ENCODE measurements at places on chromosomes 7 and 10. TPM values are rescaled to one million over a fixed set of nuclear protein-coding genes. Genes with fewer than 3 reads are reported as not detected.

- DNase-seq: no peak
These were observed 1.7 kb upstream of the MCU start for GRCh38 chr10:72690071-72690755.

GRCh38 chr7:35967366-35968139, 166.7 kb downstream of the SEPTIN7 start:
- no peak for DNase-seq

DNA sequence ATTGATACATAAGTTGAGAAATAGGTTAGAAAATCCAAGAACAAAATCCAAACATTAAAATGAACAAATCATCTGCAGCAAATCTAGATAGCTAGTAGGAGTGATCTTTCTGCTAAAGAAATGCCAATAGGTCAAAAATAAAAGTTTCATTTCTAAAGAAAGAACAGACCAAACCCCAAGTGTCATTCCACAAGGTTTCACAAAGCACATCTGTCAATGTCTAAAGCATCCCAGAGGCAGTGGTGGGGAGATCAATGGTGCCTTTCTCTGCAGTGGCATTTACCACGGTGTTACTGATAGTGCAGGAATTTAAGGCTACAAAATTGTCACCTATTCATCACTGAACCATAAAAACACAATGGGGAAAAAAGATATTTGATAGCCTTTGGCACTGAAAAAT, 147.9 kb downstream of the PARD3 start:
- no peak for DNase-seq

GRCh38 chr7:42832667-42833066, 79.2 kb downstream of the C7orf25 start:
- DNase-seq: no peak

- DNase-seq: no peak
These were observed 224.7 kb upstream of the SH2B2 start for GRCh38 chr7:102061981-102062390.

GRCh38 chr10:43265799-43266721, 805 bp downstream of the RASGEF1A start:
- DNase-seq: no peak

DNA sequence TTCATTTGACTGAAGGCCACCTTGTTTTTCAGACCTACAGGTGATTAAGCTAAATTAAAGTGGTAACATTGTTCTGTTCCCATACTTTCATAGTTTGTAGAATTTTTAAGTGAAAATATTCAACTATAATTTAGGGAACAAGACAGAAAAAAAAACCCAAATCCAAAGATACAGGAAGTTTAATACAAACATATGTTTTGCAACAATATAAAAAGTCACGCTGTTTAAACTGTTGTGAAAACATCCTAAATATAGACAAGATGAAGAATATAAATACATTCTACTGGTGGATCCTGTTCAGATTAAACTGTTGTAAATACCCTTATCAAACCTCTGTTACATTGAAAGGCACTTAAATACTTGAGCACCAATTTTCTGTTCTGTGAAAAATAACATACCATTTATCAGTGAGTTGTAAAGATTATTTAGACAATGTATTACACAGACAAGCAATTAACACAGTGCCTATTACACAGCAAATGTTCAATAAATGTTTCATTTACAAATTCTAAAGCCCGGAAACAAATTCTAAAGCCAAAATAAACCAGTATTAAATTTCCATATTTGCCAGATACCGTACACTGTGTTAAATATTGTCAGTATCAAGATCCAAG, 14.2 kb downstream of the ASZ1 start:
- DNase-seq: no peak

DNA sequence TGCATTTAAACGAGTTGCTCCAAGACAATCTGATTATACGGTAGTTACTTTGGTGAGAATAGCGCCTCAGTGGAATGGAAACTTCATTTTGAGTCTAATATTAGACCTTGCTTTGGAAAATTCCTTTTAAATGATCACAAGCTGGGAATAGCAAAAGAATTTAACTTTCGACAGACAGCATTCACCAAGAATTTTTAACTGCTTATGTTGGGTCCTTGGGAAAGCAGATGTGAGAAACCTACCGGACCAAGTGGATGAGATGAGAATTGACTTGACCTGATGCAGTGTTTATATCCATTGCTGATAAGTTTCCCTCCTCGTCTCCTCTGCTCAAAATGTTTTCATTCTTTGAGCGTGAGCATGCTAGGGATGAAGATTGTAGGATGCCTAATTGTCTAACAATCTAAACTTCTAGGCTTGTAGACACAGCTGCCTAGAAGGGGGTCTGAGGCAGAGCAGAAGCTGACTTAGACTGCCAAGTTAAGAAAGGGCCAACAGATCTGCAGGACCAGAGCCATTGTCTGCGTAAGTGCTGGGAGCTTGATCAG, 126.9 kb downstream of the CNNM2 start:
- no peak for DNase-seq

DNA sequence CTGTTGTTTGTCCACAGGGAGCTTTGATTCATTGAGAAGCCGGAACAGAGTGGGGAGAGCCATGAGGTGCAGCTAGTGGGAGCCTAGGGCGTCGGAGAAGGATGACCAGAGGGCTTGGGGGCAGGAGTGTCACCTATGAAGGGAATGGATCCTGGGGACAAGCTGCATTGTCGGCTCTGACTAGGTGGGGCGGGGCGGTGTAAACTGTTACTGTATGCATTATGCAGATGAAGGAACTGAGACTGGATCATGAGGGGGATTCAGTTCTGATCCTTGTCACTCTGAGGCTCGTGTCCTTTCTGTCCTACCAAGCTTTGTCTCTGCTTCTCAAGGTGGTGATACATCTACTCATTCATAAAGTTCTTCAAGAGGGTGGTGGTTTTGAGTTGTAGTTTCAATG, 39.9 kb upstream of the MMD2 start:
- no peak for DNase-seq

DNA sequence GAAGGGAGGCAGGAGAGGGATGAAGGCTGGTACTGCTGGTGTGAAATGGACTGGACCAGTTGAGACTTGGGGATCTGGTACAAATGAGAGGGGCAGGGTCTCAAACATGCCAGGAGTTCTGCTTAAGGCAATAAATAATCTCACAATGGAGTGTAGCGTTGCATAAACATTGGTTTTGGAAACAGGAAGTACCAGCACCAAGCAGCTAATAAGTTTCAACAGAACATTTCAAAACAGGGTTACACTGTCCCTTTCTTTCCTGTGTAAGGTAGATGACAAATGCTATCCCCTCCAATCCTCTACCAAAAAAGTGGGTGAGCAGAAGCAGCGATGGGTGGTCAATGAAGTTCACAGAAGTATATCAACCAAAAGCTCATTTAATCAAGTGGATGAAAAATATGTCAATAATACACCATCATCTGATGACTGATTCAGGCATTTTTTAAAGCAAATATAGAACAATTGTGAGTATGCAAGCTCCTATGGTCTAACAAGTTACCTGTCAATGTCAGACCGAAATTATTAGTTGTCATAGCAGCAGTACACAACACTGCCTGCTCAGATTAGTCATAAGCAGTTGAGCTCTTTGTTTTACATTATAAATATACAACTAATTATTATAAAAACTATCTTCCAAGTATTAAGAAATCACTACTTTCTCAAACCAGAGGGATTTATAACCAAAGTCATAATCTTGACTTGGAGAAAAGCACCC, 220.0 kb downstream of the FAM107B start:
- DNase-seq: no peak

- no peak for DNase-seq
These were observed 172.1 kb downstream of the CELF2 start for GRCh38 chr10:11189582-11190376.

- DNase-seq: peak; percentile 63
These were observed 148.9 kb downstream of the PARD3 start for GRCh38 chr10:34666008-34666704.

DNA sequence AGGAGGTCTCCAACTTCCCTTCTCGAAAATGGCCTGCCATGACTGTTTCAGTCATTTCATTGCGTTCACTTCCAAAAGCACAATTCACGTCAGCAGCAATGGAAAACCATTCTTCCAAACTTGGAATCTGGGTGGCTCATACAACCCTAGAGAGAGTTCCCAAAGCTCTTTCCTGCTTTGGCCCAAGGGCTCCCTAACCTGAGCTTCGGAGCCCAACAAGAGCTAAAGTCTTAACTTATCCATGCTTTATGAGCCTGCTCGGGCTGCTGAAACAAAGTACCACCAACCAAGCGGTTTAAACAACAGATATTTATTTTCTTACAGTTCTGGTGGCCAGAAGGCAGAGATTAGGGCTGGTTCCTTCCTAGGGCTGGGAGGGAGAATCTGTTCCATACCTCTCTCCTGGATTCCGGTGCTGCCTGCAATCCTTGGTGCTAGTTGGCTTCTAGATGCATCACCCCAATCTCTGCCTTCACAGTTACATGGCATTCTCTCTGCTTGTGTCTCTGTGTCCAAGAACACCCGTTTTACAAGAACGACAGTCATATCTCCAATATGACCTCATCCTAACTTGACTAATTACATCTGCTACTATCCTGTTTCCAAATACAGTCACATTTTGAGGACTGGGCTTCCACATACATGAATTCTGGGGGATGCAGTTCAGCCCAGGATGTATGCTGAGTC, 33.5 kb downstream of the CAMK2B start:
- DNase-seq: no peak

- no peak for DNase-seq
These were observed 278.3 kb downstream of the KCNMA1 start for GRCh38 chr10:77359287-77359691.

- no peak for DNase-seq
These were observed 64.4 kb downstream of the ASB13 start for GRCh38 chr10:5601826-5602495.

DNA sequence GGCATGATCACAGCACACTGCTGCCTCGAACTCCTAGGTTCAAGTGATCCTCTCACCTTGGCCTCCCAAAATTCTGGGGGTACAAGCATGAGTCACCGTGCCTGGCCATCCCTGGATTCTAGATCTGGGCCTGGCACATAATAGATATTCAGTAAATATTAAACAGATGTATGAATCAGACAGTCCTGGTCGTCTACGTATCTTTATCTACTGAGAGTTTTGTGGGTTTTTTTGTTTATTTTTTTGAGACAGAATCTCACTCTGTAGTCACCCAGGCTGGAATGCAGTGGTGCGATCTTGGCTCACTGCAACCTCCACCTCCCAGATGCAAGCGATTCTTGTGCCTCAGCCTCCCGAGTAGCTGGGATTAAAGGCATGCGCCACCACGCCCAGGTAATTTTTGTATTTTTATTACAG, 24.3 kb upstream of the ITGB1 start:
- peak; percentile 89 for DNase-seq

DNA sequence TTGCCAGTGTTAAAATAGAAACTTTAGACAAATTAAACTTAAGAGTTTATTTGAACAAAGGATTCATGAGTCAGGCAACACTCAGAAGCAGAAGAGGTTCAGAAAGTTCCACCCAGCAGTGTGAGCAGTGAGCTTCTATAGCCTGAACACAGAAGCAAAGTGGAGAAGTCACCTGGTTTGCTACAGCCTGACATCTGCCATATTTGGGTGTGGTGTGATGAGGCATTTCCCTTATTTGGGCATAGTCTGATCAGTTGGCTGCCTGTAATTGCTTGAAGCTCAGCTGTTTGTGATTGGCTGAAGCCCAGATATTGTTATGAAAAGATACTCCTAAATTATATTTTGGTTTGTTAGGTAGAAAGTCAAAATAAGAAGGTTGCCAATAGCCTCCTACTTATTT, 39.1 kb downstream of the VWC2 start:
- DNase-seq: no peak

- peak; percentile 97 for DNase-seq
These were observed 8.2 kb upstream of the CLDN4 start for GRCh38 chr7:73822319-73823173.

DNA sequence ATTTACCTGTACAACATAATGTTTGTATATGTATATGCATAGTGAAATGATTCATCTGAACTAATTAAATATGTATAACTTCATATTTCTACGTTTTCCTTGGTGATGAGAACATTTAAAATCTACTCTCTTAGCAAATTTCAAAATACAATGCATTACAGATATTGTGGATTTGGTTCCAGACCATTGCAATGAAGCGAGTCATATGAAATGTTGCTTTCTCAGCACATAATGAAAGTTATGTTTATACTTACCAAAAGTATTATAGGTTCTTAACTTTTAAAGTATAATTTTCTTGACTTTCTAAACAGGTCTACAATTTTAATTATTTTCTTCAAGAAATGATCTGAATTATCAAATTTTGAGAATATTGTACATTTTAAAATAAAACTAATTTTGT, 189.2 kb downstream of the CSTF2T start:
- no peak for DNase-seq

GRCh38 chr7:1779445-1779844, 109.4 kb downstream of the ELFN1 start:
- DNase-seq: no peak

GRCh38 chr7:119472408-119473038, 800.5 kb upstream of the KCND2 start:
- DNase-seq: no peak

DNA sequence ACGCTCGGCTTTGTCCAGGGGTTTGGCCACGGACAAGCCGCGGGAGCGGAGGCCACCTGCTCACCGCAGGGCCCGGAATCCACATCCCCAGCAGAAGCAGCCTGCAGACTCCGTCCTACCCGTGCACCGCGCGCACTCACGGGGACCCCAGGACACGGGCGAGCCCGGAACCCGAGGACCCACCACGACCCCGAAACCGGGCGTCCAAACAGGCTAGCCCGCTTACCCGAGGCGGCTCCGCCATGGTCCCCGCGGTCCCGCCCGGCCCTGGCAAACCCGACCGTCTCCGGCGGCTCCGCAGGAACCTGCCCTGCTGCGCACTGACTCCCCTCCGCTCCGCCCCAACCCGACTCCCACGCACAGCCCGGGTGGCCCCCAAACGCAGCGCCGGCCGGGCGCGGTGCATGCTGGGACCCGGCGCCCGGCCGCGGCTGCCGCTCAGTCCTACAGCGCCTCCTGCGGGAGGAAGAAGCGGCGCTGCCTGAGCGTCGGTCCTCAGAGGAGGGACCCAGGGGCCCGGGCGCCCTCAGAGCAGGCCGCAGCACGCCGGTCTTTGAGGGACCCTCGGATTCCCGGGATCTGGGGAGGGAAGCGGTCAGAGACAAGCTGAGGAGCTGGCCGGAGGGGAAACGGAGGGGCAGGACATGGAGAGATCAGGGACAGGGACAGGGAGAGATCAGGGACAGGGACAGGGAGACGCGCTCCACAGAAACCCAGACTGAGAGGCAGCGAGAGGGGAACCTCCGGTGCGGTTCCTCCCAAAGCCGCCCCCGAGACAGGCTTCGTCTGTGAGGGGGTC, at the start of gene ZNF786:
ZNF786 (minus strand) TSS at position 322 of the 799 bp plus-strand sequence; CDS start at position 244, 78 bp downstream.
- peak; percentile 86 for DNase-seq

The TMEM270 gene
- not detected for total RNA-seq

The NUTM2B gene
- total RNA-seq: 0.92 TPM

The CDC14C gene
- total RNA-seq: not detected

The SPDYE18 gene
- total RNA-seq: not detected

The AP5Z1 gene
- total RNA-seq: 38.2 TPM

The CYP2C9 gene
- not detected for total RNA-seq

The AMPH gene
- total RNA-seq: 2.0 TPM

The PSTK gene
- 11.7 TPM for total RNA-seq

Measured in MG63 (cell line).